Stimulated activated CD8-positive, alpha-beta memory T cell treated with anti-CD3 and anti-CD28 coated beads, Interleukin-7, amount 100 ng/mL, for 4 hours (primary cell): ENCODE measurements at places on chromosomes 7 and 10.

DNA sequence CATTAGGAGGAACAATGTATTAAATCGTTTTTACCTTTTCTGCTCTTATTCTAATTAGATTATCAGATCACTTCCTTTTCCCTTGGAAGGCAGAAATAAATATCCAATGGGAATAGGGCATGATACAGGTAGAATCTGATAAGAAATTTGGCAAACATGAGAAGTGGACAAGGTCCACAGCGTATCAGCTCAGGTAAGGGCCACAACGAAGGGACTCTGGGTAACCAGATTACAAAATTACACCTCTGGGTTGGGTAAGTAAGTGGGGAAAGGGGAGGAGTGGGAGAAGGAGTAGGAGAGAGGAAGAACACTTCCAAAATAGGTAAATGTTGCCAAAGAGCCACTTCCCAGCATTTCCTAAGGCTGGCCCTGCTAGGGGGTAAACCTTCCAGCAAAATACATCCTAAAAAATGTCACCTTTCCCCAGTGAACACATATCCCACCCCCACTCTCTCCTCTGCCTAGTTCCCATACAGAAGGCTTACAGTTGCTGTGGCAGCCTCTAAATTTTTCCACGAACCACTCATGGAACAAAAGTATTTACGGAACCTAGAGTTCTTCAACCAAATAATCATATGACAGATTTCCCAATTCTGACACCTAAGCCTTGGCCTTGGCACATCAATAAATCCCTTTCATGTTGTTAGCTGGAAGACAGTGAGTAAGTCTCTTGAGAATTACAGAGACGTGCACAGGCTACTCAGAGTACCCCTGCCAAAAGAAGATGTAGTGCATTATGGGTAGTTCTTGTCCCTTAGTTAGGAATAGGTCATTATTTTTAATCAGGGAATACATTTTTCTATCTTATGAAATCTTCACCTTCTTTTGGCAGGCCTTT is 51.5 kb upstream of the DLX6 start:
- DNase-seq: no peak

- peak; percentile 55 for DNase-seq
Observed at GRCh38 chr10:50623663-50624412, at the start of gene SGMS1. Gene SGMS1 (minus strand): TSS chr10:50623956. CDS start chr10:50344114, 279,842 bp downstream.

GRCh38 chr10:67917169-67917568 is 32.7 kb downstream of the SIRT1 start:
- DNase-seq: no peak

DNA sequence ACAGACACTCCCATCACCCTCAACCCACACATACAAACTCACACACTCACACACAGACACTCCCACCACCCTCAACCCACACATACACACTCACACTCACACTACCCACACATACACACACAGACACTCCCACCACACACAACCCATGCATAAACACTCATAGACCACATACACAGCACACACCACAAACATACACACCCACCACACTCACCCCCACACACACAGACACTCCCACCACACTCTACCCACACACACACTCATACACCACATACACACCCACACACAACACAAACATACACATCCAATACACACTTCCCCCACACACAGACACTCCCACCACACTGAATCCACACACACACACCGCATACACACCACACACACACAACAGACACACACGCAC is 521.2 kb downstream of the TCERG1L start:
- DNase-seq: no peak

- no peak for DNase-seq
Observed at GRCh38 chr10:132676193-132676891, 109.6 kb downstream of the NKX6-2 start.

GRCh38 chr7:132402096-132402495 is 174.2 kb downstream of the PLXNA4 start:
- DNase-seq: no peak

DNA sequence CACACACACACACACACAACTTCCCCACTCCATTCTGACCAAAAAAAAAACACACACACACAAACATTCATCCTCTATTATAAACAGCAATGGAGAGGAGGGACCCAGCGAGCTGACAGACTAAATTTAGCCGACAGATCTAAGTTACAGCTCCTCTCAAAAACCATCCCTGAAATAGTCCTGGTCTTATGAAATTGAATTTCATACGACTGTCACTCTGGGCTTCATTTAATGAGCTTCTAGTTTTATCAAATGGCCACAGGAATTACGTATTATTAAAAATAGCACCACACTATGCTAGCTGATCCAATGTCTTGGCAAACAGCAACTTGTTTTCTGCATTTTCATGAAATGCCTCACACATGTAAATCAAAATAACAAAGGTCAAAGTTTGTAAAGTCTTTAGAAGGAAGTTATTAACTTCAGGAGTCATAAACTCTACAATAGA is 131.3 kb upstream of the ASAH2 start:
- no peak for DNase-seq

GRCh38 chr7:155533120-155533826 is 13.1 kb downstream of the CNPY1 start:
- no peak for DNase-seq

DNA sequence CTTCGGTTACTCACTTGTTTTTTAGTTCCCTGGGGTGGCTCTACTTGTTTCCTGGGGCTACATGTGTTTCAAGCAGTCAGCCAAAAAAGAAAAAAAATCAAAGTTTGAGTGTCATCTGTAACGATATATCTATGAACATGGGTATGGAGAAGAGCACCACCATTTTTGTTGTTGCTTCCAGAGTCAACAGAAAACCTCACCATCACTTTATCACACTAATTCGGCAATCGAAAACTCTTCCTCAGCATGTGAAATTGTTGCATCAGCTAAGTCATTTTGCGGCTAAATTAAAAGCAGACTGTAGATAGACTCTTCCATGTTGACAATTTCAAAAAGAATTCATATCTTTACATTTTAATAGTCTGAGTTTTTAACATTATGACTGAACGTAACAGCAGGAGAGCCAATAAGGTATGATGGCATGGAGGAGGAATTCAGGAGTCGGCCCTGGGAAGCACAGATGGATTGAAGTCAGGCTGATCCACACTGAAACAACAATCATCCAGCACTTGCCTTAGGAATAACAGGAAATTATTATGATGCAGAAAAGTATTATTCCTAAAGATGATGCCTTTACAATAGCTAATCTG is 455.7 kb upstream of the KLF6 start:
- DNase-seq: no peak

GRCh38 chr10:89548673-89549072 is 13.3 kb upstream of the SLC16A12 start:
- no peak for DNase-seq

- no peak for DNase-seq
Observed at GRCh38 chr7:64868499-64868898, 34.6 kb upstream of the ZNF273 start.

DNA sequence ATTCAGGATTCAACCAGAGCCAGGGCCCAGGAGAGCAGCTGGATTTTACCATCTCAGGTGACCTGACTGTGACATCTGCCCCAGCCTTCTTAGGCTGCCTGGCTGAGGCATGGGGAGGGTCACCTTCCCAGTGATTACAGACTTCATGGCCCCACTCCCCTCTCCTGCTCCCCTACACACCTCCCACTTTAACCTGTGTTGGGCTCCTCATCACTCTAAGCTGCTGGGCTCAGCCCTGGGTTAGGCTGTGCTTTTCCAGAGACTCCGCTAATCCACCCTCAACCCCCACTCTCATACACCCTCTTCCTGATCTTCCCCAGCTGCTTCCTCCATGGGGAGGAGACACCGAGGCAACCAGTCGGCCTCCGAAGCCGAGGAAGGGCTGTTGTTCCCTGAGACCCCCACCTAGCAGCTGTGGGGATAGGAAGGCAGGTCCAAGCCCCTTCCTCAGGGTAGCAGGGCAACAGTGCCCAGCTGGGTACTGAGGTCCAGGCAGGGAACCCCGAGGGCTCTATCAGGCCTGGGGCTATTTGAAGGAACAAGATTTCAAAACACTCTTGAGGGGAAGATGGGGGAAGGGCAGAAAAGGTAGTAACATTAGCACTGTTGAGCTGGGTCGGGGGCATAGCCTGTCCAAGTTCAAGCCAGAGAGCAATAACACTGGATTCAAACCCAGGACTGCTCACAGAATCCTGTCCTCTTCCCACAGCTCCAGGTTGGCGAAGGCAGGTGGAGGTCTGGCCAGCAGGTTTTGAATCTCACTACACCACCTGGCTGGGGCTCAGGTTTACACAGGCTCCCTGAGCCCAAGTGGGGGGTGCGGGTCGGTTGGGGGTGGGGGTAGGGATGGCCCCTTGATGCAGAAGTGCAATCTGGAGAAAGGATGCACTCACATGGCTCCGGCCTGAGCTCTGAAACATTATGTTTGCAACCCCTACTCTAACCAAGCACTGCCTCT is 1.8 kb downstream of the IMPDH1 start:
- no peak for DNase-seq

GRCh38 chr10:93876381-93876780 is 17.4 kb upstream of the SLC35G1 start:
- no peak for DNase-seq

DNA sequence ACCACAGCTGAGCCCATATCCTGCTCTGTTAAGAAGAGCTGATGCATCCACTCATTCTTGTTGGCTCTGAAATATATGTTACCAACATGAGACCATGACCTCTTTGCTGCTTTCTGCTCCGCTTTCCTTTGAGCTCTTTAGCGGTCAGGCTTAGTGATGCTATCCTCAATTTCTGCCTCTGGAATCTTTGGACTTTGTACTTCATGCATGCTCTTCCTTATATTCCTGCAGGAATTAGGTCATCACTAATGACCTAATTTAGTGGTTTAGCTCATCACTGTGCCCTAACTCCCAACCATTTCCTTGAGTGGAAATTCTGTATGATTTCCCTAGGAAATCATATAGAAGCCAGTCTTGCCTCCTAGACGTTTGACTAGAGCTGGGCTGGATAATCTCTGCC is 119.5 kb downstream of the AOAH start:
- no peak for DNase-seq

DNA sequence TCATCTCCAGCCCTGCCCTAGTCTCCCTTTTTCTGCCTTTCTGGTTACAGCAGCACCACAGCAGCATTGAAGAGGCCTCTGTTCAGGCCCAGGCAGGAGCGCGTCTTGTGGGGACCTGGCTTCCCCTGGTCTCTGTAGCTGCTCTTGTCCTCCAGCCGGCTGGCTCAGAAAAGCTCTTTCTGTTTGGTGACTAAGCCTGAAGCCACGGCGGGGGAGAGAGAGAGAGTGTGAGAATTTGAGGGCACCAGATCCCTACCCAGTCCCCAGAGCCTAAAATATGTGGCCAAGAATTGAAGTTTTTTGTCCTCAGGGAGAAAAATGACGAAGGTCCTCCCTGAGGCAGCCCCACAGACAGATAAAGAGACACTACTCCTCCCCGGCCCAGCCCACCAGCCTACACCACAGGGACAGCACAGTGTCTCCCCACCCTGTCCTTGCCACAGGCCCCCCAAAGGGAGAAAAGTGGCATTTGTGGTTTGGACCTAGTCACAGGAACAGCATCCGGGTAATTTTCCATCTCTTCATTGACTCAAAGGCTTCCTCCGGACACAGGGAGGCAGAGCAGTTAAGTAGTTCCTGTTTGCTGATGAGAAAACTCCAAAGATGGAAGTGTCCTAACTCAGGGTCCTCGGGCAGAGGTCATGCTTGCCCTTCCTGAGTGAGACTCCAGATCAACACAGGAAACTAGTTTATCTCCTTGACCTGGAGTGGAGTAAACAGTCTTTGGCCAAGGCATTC is 13.3 kb upstream of the FAM180A start:
- DNase-seq: no peak

DNA sequence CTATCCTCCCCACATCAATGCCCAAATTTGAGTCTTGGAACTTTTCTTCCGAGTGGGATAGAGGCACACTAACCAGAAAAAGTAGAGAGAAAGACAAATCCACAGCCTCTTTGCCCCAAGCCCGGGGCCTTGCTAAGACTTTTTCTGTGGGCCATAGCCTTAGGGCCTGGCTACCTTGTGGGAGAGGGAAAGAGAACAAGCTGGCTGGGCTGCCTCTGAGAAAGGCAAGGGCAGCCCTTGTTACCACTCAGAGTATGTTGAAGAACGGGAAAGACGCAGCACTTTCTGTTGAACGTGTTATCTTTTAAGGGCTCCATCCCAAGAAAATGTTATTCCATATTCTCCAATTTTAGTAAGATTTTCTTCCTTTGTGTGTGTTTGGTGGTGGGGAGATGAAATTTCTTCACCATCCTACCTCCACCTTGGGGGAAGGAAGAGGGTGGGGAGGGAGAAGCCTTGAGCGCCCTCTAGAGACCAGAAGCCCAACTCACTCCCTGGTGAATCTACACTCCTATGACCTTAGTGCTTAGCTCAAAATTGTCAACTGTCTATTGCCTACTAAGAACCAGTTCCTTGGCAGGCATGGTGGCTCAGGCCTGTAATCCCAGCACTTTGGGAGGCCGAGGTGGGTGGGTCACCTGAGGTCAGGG is 3.9 kb upstream of the NRF1 start:
- peak; percentile 11 for DNase-seq

DNA sequence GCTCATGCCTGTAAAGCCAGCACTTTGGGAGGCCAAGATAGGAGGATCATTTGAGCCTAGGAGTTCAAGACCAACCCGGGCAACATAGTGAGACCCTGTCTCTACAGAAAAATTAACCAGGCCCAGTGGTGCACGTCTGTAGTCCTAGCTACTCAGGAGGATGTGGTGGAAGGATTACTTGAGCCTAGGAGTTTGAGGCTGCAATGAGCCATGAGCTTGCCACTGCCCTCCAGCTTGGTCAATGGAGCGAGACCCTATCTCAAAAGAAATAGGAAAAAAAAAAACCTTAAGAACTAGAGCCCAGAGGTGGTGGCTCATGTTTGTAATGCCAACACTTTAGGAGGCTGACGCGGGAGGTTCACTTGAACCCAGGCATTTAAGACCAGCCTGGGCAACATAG is 2.2 kb downstream of the STRA8 start:
- DNase-seq: no peak

DNA sequence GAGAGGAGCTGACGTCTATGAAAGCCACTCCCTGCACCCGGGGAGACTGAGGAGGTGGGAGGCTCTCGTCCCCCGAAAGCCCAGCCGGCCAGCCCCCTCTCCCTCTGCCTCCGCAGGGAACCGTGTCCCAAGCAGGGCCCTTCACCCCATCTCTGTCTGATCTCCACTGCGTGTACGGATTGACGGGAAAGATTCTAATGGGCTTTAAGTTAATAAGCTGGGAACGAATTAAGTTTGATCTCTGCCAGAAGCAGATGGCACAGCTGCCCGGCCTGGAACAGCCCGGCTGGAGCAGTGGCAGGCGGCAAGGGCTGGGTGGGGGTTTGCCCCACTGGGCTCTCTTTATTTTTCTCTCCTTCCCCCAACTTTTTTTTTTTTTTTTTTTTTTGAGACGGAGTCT is 6.1 kb upstream of the SLC29A4 start:
- no peak for DNase-seq

- DNase-seq: no peak
Observed at GRCh38 chr7:45689011-45689796, 115.0 kb downstream of the ADCY1 start.

GRCh38 chr10:75187961-75188426 is 22.6 kb upstream of the VDAC2 start:
- peak; percentile 59 for DNase-seq

DNA sequence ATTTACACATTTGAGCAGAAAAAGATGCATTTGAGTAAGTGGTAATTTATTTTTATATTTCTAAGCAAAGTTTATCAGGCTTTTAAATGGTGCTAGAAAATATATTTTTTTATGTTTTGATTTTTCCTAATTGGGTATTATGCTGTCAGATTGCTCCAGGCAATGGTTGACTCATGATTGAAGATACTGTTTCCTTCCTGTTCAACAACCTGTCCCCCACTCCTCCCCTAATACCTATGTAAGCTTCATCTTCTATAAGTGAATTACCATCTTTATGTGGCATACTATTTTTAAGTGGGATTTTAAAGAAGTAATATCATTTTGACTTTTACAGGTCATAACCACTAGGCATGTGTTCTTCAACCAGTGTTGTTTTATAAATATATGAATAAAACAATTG is 21.4 kb downstream of the TSPAN13 start:
- no peak for DNase-seq
